ENCODE measurements at places on chromosomes 1 and 21.

DNA sequence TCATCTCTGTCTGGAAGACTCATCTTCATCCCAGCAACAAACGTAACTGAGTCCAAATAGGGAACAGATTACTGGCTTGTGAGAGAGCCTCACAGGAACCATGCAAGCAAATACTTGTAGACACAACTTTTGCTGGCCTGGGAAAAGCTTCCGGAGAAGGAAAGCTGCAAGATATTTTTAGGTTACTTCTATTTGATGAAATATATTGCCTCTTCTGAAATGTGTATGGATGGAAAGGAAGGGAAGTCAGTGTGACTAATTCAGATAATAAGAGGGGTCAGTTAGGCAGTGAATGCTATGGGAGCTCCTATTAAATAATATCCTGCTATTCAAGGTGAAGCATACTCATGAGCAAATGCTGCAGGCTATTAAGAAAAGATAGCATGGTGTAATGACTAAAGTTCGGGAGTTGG, 20.4 kb upstream of the FGGY start:
- no peak for DNase-seq

- DNase-seq = no peak
Measured at GRCh38 chr1:172477741-172478140, 33.9 kb upstream of the PIGC start.

GRCh38 chr1:75725861-75726361, 1.4 kb downstream of the ACADM start:
- no peak for DNase-seq

DNA sequence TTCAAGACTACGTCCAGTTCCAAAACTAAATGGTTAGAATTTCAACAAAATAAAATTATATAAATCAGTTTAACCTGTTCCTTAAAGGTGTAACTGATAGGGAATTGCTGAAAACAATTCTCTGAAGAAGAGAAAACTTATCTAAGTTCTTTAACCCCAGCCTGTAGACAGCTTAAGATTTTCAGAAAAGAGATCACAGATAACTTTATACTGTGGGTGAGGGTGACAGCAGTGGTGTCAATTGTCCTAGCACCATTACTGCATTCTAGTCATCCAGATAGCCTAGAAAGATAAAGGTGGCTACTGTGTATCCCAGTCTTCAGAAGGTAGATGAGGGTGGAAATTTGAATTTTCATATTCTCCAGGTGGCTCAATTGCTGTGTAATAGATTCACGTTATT, 19.7 kb upstream of the DEGS1 start:
- DNase-seq = no peak

DNA sequence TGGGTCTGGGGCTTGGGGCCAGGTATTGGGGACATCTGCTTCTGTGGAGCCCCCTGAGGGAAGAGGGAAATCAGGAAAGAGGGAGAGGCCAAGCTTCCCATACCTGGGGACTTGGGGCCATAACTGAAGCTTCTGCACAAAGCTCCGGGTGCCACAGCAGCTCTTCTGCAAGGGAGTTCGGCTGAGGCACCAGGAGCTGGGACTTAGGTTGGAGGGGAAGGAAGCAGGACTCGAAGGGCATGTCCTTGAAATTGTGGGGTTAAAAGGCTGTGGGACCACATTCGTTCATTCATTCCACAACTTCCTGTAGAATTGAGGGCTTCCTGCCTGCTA, 1.7 kb upstream of the EPS8L3 start:
- DNase-seq = no peak

DNA sequence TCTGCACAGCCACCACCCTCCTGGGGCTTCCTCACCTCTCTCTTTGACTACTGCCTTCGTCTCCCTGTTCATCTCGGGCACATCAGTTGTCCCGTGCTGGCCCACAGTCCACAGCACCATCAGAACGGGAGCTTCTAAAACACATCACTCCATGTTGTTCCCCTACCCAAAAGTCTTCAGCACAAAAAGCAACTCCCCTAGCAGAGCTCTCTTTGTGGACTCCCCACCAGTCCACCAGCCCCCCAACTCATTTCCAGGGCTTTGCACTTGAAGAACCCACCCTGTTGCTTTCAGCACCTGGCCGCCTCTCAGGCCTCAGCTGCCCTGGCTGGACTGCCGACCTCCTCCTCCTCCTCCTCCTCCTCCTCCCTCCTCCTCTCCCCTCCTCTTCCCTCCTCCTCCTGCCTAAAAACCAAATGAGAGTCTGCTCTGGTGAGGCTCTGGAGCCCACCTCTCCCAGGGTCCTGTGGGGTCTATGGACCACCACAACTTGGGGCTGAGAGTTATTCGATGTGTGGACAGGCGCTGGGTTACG, 251.2 kb upstream of the VAMP3 start:
- no peak for DNase-seq

- DNase-seq = no peak
Measured at GRCh38 chr1:2391931-2392509, 379 bp downstream of the RER1 start.

GRCh38 chr1:101235696-101236515, 913 bp upstream of the S1PR1 start:
- no peak for DNase-seq

GRCh38 chr1:49576327-49576901, 447.3 kb downstream of the AGBL4 start:
- no peak for DNase-seq

DNA sequence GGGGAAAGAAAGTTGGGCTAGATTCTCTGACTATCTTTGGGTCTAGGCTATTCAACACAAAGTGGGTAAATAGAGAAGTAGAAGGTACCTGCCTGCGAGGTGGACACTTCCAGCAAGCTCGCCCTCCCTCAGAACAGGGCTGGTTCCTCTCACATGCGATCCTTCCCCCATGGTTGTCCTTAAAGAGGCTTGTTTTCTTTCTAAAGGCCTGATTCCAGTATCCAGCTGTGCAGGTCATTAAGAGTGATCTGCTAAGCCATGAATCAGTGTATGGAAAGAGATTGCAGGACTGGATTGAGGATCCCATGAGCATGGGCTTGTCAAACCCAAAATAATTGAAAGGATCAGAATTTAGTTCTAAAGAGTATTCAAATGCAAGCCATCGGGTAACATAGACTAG, 189.0 kb downstream of the URB2 start:
- DNase-seq = no peak

DNA sequence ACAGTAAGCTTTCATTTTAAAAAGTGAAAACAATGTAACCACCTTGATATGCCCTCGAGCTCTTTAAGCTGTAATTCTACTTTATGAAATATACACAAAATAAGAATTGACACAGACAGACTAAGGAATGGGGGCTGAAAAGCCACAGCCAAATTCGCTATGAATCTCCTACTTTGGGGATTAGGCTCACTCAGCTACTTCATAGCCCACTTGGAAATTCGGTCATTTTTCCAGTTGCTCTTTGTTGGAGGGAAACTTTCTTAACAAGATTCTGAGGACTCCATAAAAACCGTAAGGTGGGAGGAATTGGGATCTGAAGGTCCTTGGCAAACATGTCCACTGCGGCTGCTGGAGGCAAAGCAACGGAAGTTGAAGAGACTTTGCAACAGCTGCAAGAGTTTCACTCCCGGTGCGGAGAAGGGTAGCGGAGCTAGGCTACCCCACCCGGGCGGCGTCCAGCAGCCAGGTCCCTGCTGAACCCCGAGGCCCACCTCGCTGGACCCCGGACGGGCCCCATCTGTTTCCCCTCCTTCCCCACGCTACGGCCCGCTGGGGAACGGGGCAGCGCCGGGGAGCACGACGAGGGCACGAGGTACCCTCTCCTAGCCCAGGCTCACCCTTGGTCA, 634 bp downstream of the MYCBP start:
- no peak for DNase-seq

GRCh38 chr1:189775343-189775742, 702.3 kb downstream of the BRINP3 start:
- DNase-seq = no peak

DNA sequence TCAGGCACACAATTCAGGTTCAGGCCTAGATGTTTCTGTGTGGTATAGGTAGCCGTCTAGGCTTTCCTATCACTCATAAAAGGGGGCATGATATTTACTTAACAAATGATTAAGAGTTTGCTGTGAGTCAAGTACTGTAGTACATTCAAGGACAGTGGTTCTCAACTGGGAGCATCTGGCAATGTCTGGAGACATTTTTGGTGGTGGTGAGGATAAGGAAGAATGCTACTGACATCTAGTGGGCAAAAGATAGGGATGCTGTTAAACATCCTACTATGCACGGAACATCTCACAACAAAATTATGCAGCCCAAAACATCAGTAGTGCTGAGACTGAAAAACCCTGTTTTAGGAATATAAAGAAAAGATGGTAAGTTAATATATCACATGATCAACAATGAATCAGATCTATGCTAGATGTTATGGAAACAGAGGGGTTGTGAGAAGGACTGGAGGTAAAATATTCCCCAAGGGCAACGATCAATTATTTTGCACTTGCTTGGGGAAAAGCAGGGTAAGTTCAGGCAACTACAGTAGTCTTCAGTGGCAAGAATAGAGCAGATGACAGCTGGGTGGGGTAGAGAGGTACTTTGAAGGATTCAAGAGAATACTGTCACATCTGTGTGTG, 4.9 kb downstream of the DNTTIP2 start:
- DNase-seq = no peak

- DNase-seq = no peak
Measured at GRCh38 chr1:14598007-14598497, 433 bp upstream of the KAZN start.

DNA sequence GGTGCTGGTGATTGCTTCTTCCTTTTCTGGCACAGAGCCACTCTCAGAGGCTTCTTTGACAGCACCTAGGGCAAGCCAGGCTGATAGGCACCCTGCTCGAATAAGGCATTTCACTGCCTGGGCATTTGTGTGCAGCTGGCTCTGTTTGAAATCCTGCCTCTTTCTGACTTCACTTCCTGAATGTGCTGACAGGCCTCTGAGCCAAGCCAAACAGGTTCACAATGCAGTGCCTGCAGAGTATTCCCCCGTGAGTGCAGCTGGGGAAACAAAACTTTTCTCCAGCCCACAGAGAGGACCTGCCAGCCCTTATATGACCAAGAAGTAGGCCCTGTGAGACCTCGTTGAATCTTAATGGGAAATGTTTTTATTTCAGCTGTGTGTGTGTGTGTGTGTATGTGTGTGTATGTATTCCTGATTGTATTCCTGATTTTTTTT, 10.4 kb downstream of the JUN start:
- no peak for DNase-seq

- DNase-seq = no peak
Measured at GRCh38 chr1:56363007-56363770, 216.2 kb downstream of the PLPP3 start.

- DNase-seq = no peak
Measured at GRCh38 chr21:17931080-17931479, 111.9 kb upstream of the C21orf91 start.

DNA sequence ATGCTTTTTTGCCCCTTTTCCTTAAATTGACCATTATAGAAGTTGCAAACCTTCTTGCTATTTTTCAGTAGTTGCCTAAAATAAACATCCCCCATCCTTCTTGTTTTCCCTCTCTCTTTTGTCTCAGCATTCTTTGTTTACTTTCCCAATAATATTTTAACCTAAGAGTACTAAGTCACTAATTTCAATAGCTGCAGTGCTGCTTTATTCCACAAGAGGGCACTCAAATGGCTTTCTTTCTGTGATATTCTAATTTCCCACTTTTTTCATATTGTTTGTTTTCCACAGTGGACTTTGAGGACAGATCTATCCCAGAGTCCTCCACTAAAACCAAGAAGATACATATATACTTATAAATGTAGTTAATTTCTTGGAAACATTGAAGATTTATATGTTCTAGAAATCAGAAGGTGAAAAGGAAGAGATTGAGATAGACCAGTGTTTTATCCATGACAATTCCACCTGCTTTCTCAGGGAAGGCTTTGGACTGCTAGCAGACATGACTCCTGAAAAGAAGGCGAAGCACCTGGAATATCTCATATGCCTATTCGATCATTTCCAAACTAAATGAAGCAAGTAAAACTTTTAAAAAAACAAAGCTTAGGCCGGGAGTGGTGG, 104.8 kb upstream of the GRIK1 start:
- DNase-seq = no peak

Data from cortex of kidney (tissue), 1 donor.